ENCODE measurements at places on chromosomes 2 and 18. TPM values are rescaled to one million over a fixed set of nuclear protein-coding genes. Genes with fewer than 3 reads are reported as not detected.

- DNase-seq: no peak
These were observed 137.9 kb upstream of the VRK2 start for GRCh38 chr2:57908736-57909161.

DNA sequence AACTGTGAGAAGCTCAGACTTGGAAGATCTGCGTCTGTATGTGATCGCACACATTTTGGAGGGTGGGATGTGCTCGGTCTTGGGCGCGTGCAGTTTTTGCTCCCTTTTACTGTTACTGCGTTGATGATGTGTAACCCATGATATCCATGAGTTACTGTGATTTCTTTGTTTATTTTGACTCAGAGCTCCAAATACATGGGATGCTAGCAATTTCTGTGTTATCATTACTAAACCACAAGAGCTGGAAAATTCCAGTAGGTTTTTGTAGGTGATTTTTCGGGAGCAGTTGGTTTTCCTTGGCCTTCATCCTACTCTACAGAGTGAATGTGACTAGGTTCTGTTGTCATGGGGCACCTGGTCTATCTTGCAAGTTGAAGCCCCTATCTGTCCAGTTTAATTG, 124.2 kb downstream of the AGAP1 start:
- DNase-seq: no peak

- DNase-seq: no peak
These were observed 311.3 kb downstream of the CELF4 start for GRCh38 chr18:37254236-37254754.

DNA sequence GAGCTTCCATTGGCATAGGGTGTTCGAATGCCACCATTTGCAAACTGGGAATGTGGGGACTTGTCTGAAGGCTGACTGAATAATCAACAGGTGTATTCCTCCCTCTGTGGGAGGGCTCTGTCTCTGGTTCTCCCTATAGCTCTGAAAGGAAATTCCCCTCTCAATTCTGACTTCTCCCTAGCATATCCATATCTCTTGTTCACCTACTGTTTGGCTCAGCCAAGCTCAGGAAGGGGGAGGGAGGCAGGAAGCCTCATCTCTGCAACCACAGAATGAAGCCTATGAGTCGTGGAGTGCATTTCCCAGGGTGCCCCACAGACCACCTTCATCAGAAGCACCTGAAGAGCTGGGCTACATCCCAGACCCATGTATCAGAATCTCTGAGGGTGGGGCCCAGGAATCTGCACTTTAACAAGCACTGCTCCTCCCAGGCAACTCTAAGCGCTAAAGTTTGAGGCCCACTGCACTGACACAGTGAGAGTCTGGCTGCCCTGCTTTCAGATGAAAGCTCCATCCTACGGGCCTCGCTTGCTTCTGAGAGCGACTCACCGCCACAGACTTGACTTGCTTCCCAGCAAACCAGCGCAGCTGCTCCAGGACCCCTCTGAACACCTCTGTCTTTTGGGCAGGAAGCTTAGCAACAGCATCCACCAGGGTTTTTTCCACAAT, 32.0 kb downstream of the XDH start:
- no peak for DNase-seq

GRCh38 chr2:241994086-241994485, 124.6 kb downstream of the RTP5 start:
- DNase-seq: no peak

GRCh38 chr2:172734711-172735581, 699 bp upstream of the RAPGEF4 start:
- DNase-seq: no peak

DNA sequence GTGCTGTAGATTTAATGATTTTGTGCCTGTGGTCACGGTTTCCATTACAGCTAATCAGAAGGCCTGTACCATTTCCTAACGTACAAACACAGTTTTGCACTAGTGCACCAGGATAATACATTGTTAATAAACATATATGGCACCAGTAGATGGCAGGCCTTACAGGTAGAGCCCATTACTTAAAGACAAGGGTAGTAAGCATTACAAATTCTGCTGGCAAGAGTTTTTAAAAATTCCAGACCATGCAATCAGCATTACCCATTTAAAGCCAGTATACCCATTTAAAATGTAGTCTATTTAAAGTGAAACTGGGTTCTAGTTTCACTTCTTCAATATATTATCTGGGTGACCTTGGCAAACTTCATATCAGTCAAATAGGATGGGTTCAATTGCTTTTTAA, 224.2 kb downstream of the NUP35 start:
- DNase-seq: no peak

- DNase-seq: no peak
These were observed 11.5 kb downstream of the COPS9 start for GRCh38 chr2:240124651-240125030.

Gene C2orf72
- not detected for total RNA-seq

Gene CYP1B1
- not detected for total RNA-seq

Gene GGCX
- 20.7 TPM for total RNA-seq

Gene EGR4
- total RNA-seq: 0.14 TPM

Gene KHK
- total RNA-seq: 0.42 TPM

Gene ACTG2
- not detected for total RNA-seq

All from CD8-positive, alpha-beta T cell (primary cell).